ENCODE measurements at places on chromosomes 4 and X. TPM values are rescaled to one million over a fixed set of nuclear protein-coding genes. Genes with fewer than 3 reads are reported as not detected.

The MAOB gene
- 10.3 TPM for total RNA-seq

The GEMIN8 gene
- 14.0 TPM for total RNA-seq

The FRG2 gene
- not detected for total RNA-seq

The CYBB gene
- 0.09 TPM for total RNA-seq

The QRFPR gene
- total RNA-seq: not detected

The CFI gene
- total RNA-seq: 0.62 TPM

The TCEAL9 gene
- 0.97 TPM for total RNA-seq

The GAK gene
- 125 TPM for total RNA-seq

The CENPVL1 gene
- total RNA-seq: not detected

The MAGEB2 gene
- not detected for total RNA-seq

The MAGEE1 gene
- 2.8 TPM for total RNA-seq

The ARHGAP4 gene
- total RNA-seq: 128 TPM

The CSN2 gene
- total RNA-seq: not detected

The FOXP3 gene
- 28.9 TPM for total RNA-seq

The KDR gene
- total RNA-seq: not detected

The FRAS1 gene
- not detected for total RNA-seq

The GLRA2 gene
- not detected for total RNA-seq

The PCGF3 gene
- total RNA-seq: 39.2 TPM

The ARSJ gene
- total RNA-seq: not detected

The ATP6AP2 gene
- 70.3 TPM for total RNA-seq

The AVPR2 gene
- total RNA-seq: not detected

The NUP62CL gene
- total RNA-seq: 1.4 TPM

The GAGE12J gene
- not detected for total RNA-seq

The DMRTC1B gene
- total RNA-seq: not detected

The MRPL1 gene
- total RNA-seq: 50.6 TPM

The PRIMPOL gene
- 16.2 TPM for total RNA-seq

The HMX1 gene
- total RNA-seq: not detected

The ZNF732 gene
- not detected for total RNA-seq

The OFD1 gene
- 21.0 TPM for total RNA-seq

The PARM1 gene
- not detected for total RNA-seq

The ADH7 gene
- not detected for total RNA-seq

The BMX gene
- total RNA-seq: not detected

The FDCSP gene
- total RNA-seq: not detected

The RIPPLY1 gene
- total RNA-seq: not detected

The MAGEA12 gene
- total RNA-seq: not detected

The CT45A3 gene
- total RNA-seq: not detected

The CXCL5 gene
- not detected for total RNA-seq

The ENPEP gene
- total RNA-seq: not detected

The AMOT gene
- 1.7 TPM for total RNA-seq

The NSDHL gene
- 25.9 TPM for total RNA-seq

The BTK gene
- 0.25 TPM for total RNA-seq

The OCIAD2 gene
- total RNA-seq: 53.5 TPM

Measured in activated T-helper 2 cell treated with anti-CD3 and anti-CD28 coated beads, Interferon-gamma antibody, Interleukin-2, Interleukin-4, amounts not matched to agents 10 μg/mL and 5 μg/mL and 100 μg/mL, durations not matched to agents 14 hours and 24 hours and 36 hours (primary cell).